Activated CD8-positive, alpha-beta T cell treated with anti-CD3 and anti-CD28 coated beads for 36 hours (primary cell): ENCODE measurements at places on chromosomes 5 and 9. TPM values are rescaled to one million over a fixed set of nuclear protein-coding genes. Genes with fewer than 3 reads are reported as not detected.

DNA sequence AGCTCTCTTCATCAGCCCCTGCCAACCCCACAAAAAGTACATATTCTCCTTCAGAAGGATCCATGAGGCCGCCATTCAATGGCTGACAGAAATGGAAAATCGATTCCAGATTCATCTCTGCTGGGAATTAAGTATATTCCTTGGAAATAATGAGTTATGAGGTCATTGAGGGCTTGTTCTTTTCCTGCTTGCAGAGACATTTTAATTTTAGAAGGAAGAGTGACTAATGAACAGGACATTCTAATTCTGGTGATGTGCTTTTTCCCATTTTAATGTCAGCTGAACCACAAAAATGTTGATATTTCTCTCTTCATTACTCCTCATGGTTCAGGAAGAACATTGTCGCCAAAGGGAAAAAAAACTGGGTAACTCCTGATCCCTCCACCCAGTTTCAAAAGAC lies 314.0 kb downstream of the PIK3R1 start:
- peaks cover 3% of the 10 kb centered on the region for H3K27me3 ChIP-seq
- no peak overlapping the region for H3K27ac ChIP-seq
- DNase-seq = no peak
- no peak overlapping the region for H3K4me3 ChIP-seq
- no peaks in the 10 kb centered on the region for H3K4me1 ChIP-seq

DNA sequence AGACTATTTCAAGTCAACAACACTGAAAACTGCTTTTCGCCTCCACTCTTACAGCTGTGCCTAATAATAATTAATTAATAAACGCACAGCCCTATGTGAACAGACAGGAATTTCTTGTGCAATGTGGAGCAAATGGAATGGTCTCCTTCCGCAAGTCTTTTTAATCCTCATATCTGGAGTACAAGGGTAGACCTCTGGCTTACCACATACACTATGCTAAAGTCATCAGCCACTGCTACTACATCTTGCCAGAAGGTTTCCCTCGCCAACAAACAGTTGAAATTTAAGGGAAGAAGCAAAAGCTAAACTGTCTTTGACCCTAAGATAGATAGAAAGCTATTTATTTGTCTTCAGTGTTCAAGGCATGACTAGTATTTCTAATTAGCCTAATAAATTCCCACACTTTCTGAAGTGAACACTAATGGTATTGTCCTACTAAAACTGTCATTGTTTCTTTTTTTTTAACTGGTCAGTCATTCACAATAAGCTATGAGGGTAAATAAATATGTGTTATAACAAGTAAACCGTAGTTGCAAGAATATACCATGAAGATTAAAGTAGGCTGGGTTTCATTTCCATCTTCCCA lies 63.9 kb downstream of the GOLPH3 start:
- no peak overlapping the region for H3K27ac ChIP-seq
- H3K4me1 ChIP-seq = peaks cover 4% of the 10 kb centered on the region
- no peak overlapping the region for H3K4me3 ChIP-seq
- H3K36me3 ChIP-seq = peaks cover 43% of the 10 kb centered on the region
- no peak for DNase-seq

FOXD4 gene
- not detected for total RNA-seq

DNA sequence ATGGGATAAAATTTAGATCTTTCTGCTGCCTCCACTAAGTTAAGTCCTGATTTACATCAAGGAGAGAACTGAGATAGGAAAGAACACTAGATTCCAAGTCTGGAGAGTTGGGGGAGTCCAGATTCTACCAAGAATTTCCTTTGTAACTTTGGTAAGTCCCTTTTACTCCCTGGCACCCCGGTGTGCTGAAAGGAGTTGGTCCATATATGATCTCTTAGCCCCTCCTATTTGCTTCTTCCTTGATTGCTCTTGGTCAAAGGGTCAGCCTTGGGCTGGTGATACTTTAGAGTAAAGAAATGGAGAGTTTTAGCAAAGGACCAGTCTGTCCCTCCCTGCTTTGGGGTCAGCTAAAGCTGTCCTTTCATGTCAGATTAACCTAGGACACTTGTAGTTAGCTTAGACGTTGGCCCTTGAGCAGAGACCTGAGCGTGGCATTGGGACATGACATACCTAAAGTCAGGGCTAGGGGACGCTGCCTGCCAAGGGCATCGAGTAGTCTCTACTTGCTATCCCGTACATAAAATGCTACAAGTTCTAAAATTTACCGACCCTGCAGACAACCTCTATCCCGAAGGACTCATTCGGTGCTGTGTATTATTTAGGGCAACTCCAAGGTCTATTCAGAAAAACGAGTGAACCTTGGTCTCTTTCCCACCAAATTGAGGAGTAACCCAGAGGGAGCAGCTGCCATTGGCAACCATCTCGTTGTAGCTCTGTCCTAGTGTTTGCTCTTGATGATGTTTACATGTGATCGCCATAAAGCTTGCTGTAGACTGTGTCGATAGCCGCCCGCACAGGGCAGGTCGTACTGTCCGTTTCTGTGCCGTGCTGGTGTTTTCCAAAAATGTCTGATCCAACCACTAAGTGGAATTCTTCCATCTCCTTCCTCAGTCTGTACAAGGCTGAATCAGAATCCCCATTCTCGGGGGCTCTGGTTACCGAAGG lies 94.4 kb downstream of the PDE6A start:
- no peak overlapping the region for H3K27ac ChIP-seq
- no peak overlapping the region for H3K4me3 ChIP-seq
- no peaks in the 10 kb centered on the region for H3K27me3 ChIP-seq
- peaks cover 11% of the 10 kb centered on the region for H3K36me3 ChIP-seq
- no peak for DNase-seq

TMEM252 gene
- total RNA-seq = not detected

- H3K36me3 ChIP-seq = no peaks in the 10 kb centered on the region
- H3K4me1 ChIP-seq = no peaks in the 10 kb centered on the region
- H3K27me3 ChIP-seq = peaks cover 15% of the 10 kb centered on the region
- H3K4me3 ChIP-seq = no peak overlapping the region
- DNase-seq = no peak
- no peak overlapping the region for H3K27ac ChIP-seq
These were observed 15.3 kb downstream of the ASS1 start for GRCh38 chr9:130459941-130460669.

DNA sequence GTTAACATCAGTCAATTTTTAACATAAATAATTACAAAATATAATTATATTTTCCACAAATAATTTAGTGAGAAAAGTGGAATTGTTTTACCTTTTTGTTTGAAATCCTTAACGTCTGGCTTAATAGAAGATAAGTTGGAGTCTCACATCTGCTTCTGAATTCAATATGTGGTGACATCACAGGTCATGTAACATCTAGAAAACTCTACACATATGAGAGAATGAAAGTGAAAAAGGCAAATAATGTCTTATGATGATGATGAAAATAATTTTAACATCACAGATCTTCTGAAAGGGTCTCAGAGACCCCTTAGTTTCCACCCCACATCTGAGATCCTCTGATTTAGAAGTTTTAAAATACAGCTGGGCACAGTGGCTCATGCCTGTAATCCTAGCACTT lies 81.5 kb downstream of the PRKACG start:
- no peaks in the 10 kb centered on the region for H3K36me3 ChIP-seq
- peaks cover 16% of the 10 kb centered on the region for H3K4me1 ChIP-seq
- no peak overlapping the region for H3K4me3 ChIP-seq
- DNase-seq = no peak

DNA sequence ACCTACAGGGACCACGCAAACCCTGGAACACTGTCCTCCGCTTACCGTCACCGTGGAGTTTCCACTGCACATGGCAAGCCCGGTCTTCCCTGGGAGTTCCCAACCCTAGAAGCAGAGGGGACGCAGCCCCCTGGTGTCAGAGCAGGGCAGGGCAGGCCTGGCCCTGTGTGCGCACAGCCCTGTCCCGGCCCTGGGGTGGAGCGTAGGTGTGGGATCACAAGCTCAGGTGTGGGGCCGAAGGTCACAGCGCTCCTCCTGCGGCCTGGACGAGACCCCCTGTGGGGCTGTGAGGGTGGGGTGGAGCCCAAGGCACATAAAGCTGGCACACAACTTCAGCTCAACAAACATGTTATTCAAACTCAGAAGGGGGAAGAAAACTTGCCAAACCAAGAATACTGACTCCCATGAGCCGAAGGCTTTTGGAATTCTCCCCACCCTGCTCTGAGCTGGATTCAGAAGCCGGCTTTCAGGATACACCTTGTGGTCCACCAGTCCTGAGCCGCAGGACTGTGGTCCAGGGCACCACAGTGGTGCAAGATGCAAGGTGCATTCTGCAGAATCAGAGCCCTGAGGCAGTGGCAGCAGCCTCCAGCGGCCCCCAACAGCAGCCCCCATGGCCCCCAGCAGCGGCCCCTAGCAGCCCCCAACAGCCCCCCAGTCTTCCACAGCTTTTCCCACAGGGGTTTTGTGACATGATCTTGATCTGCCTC lies 11.8 kb upstream of the EXOC3 start:
- peaks cover 10% of the 10 kb centered on the region for H3K4me1 ChIP-seq
- no peak overlapping the region for H3K27ac ChIP-seq
- DNase-seq = peak; percentile 58
- no peak overlapping the region for H3K4me3 ChIP-seq
- peaks cover 6% of the 10 kb centered on the region for H3K27me3 ChIP-seq

GRCh38 chr5:76341651-76342334 lies 61.3 kb upstream of the IQGAP2 start:
- no peaks in the 10 kb centered on the region for H3K27me3 ChIP-seq
- peaks cover 21% of the 10 kb centered on the region for H3K4me1 ChIP-seq
- H3K27ac ChIP-seq = no peak overlapping the region
- H3K4me3 ChIP-seq = no peak overlapping the region
- no peak for DNase-seq
- no peaks in the 10 kb centered on the region for H3K36me3 ChIP-seq

IL9 gene
- not detected for total RNA-seq

- H3K27me3 ChIP-seq = no peaks in the 10 kb centered on the region
- peaks cover 30% of the 10 kb centered on the region for H3K4me1 ChIP-seq
- H3K27ac ChIP-seq = peak overlapping the region; percentile 91
- no peak for DNase-seq
These were observed 39.6 kb upstream of the DMXL1 start for GRCh38 chr5:119031011-119031886.

- H3K27ac ChIP-seq = no peak overlapping the region
- no peak for DNase-seq
- peaks cover 5% of the 10 kb centered on the region for H3K27me3 ChIP-seq
- no peak overlapping the region for H3K4me3 ChIP-seq
- H3K4me1 ChIP-seq = no peaks in the 10 kb centered on the region
- no peaks in the 10 kb centered on the region for H3K36me3 ChIP-seq
These were observed 87.8 kb downstream of the RAI14 start for GRCh38 chr5:34743878-34744277.

DNA sequence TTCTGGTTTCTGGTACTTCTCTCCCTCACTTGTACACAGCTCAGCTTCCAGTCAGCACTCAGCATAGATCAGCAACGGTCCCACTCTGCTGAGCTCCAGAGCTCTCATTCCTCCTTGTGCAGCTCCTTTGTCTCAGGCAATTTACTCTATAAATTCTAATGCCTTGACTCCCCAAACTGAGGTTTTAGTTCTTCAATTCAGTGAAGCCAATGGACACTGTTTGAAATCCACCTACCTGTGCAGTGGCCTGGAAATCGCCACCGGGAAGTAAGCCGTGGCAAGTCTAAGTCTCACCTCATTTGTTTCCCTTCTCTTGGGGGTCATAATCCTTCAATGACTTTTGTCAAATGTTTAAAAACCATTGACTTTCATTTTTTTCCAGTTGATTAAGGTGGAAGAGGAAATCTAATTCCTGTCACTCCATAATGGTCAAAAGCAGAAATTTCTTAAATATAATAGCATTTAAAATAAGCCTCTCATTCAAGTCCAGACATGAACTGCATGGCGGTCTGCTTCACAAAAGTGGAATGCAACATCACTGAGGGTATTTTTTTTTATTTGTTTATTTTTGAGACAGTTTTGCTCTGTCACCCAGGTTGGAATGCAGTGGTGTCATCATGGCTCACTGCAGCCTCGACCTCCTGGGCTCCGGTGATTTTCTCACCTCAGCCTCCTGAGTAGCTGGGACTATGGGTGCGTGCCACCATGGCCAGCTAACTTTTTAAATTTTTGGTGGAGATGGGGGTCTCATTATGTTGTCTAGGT lies 79.6 kb downstream of the C7 start:
- no peak for DNase-seq
- no peak overlapping the region for H3K4me3 ChIP-seq
- H3K36me3 ChIP-seq = no peaks in the 10 kb centered on the region

- H3K27ac ChIP-seq = no peak overlapping the region
- DNase-seq = no peak
- H3K27me3 ChIP-seq = no peaks in the 10 kb centered on the region
- no peak overlapping the region for H3K4me3 ChIP-seq
- H3K36me3 ChIP-seq = peaks cover 10% of the 10 kb centered on the region
- H3K4me1 ChIP-seq = peaks cover 24% of the 10 kb centered on the region
These were observed 36.3 kb upstream of the STX17 start for GRCh38 chr9:99870126-99870525.

FOXD4L3 gene
- not detected for total RNA-seq

DNA sequence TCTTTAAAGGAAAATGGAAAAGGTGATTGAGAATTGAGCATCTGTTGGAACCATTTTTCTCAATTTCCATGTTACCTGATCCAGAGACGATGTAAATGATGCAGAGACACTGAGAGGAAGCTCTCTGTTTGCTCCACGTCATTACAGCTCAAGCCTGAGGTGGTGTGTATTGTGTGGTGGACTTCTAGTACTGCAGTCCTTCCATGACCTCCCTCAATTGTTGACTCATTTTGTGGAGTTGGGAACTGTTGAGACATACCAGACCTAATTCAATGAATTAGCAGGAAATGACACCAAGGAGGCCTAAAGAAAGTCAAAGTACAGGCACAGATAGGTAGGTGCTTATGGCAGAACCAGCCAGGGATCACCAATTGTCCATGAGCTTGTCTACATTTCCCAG lies 15.6 kb upstream of the LVRN start:
- no peak for DNase-seq
- H3K36me3 ChIP-seq = no peaks in the 10 kb centered on the region
- H3K27me3 ChIP-seq = peaks cover 7% of the 10 kb centered on the region
- H3K4me3 ChIP-seq = no peak overlapping the region

GRCh38 chr9:16559418-16560188 lies 310.9 kb downstream of the BNC2 start:
- H3K4me1 ChIP-seq = no peaks in the 10 kb centered on the region
- no peaks in the 10 kb centered on the region for H3K27me3 ChIP-seq
- no peak for DNase-seq

GRCh38 chr9:107148216-107148615 lies 134.9 kb upstream of the RAD23B start:
- H3K4me1 ChIP-seq = no peaks in the 10 kb centered on the region
- H3K4me3 ChIP-seq = no peak overlapping the region
- H3K36me3 ChIP-seq = no peaks in the 10 kb centered on the region
- H3K27ac ChIP-seq = no peak overlapping the region
- DNase-seq = no peak

GRCh38 chr9:106075236-106075959 lies 381.1 kb downstream of the TMEM38B start:
- no peaks in the 10 kb centered on the region for H3K4me1 ChIP-seq
- no peaks in the 10 kb centered on the region for H3K36me3 ChIP-seq
- no peaks in the 10 kb centered on the region for H3K27me3 ChIP-seq
- no peak overlapping the region for H3K27ac ChIP-seq
- no peak for DNase-seq
- H3K4me3 ChIP-seq = no peak overlapping the region

AIF1L gene
- total RNA-seq = 0.72 TPM

RAI14 gene
- 2.3 TPM for total RNA-seq

SLC1A1 gene
- 0.09 TPM for total RNA-seq

GRCh38 chr9:72509053-72509452 lies 12.4 kb upstream of the TMC1 start:
- H3K27ac ChIP-seq = peak overlapping the region; percentile 76
- H3K36me3 ChIP-seq = no peaks in the 10 kb centered on the region
- H3K4me1 ChIP-seq = peaks cover 19% of the 10 kb centered on the region
- no peaks in the 10 kb centered on the region for H3K27me3 ChIP-seq
